ENCODE measurements at places on chromosomes 11 and 22.

GRCh38 chr11:78973876-78974275 lies 399.2 kb upstream of the NARS2 start:
- DNase-seq, result no peak

- no peak for DNase-seq
Measured at GRCh38 chr11:33761471-33761870, 12.8 kb downstream of the FBXO3 start.

GRCh38 chr11:91209751-91210150 lies 986.9 kb upstream of the CHORDC1 start:
- no peak for DNase-seq

- no peak for DNase-seq
Measured at GRCh38 chr11:110251836-110252235, 44.6 kb downstream of the RDX start.

DNA sequence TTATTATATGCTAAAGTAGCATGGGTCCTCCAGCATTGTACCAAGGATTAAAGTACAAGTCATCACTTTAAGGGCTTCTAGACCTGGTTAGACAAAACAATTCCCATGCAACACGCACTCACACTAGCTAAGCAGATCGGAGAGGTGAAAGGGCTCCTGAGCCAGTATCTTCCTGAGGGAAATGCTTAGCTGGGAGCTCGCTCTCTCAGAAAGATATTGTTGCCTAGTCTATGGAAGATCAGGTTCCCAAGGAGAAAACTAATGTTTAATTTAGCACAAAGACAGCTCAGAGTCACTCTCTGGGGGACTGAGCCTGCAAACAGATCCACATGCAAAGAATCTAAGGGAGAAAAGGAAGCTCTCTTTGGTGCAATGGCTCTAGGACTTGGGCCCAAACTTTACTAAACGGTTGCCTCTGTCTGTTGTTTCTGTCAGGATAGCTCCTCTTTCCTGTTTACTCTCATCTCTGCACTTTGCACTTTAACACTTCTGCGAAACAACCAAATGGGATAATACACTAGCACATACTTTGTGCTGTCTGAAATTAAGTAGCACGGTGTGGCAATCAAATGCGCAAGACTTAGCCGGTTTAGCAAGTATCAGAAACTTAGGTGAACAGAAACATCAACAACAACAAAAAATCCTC lies 10.7 kb downstream of the MAML2 start:
- no peak for DNase-seq

GRCh38 chr11:71402878-71403277 lies 45.3 kb downstream of the DHCR7 start:
- no peak for DNase-seq

DNA sequence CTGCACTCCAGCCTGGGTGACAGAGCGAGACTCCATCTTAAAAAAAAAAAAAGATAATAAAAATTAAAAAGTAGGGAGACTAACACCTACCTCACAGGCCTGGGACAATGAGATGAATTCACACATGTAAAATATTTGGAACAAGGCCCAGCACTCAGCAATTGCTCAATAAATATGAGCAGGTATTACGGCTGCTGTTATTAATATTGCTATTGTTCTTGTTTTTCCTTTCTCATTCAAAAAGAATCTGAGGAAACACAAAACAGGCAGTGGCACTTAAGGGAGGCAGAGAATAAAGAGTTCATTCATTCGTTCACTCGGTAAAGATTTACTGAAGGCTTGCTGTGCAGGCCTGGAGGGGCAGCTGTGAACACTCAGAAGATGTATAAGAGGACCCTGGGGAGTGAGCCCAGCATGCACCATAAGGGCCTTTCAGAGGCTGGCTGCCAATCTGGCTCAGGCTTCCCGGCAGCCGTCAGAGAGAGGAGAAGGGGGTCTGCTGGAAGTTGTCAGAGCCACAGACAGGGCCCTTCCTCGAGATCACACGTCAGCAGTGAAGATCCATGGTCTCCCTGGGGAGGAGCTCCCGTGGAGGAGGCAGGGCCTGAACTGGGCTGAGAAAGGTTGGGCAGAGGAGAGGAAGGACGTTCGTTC lies 51.6 kb upstream of the TCF20 start:
- no peak for DNase-seq

DNA sequence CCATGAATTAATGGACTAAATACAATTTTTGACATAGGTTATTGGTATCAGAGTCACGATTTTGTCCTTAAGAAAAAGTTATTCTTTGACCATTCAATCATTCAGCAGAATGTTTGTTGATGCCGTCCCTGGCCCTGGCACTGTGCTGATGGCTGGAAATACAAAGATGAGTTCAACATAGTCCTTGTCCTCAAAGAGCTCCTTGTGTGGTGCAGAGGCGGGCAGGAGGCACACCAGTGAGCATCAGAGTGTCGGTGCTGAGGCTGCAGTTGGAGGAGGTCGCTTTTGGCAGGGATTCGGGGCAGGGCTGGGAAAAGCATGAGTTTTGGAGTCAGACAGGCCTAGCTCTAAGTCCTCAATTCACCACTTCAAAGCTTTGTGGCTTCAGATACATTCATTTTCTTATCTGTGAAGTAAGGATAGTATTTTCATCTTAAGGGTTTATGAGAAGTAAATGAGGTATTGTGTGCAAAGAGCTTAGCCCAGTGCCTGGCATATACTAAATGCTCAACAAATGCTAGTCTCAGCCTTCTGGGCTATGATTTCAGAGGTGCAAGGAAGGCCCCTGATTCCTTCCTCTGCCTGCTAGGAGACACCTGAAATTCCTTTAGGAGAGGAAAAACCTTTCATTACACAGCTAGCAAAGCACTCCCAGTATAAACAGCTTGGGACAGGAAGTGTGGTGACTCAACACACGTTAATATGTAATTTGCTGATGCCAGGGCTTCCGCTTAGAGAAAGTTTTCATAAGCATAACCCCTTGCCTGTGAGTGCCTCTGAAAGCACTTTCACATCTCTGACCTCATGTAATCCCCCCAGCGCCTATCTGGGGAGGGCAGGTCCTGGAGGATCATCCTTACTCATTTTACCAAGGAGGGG lies 113.8 kb downstream of the NECTIN1 start:
- DNase-seq, result no peak

DNA sequence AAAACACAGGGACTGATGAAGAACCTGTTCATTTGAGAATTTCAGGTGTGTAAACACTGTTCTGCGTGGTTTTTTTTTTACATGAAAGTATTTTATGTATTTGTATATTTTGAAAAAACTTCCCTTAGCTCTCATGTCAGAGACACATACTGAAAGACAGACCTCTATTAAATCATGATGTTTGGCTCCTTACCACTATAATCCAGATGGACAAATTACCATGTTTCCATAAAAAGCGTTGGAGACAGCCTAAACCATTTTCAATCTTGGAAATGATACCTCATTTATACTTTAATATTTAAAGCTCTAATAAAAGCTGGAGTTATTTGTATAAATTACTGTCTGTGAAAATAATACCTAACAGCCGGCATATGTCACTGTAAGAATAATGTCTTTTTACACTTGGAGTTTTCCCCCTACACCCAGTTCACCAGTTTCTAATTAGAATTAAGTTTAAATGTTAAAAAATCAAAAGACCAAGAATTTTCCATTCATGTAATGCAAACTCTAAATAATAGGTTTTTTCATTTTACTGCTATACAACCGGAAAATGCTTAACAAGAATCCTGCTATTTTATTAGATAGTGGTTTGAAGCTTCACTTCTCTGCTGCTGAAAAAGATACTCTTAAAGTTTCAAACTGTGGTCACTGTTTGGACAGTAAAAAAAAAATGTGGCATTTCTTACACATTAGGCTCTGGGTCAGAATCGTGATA lies 30.8 kb downstream of the APLP2 start:
- DNase-seq, result no peak
